ENCODE measurements at places on chromosomes 3 and 15.

- no peak for DNase-seq
These were observed at the start of gene IL5RA for GRCh38 chr3:3110299-3110630. TSS of gene IL5RA (minus strand) at chr3:3110374. CDS start at chr3:3104984, 5,390 bp downstream.

DNA sequence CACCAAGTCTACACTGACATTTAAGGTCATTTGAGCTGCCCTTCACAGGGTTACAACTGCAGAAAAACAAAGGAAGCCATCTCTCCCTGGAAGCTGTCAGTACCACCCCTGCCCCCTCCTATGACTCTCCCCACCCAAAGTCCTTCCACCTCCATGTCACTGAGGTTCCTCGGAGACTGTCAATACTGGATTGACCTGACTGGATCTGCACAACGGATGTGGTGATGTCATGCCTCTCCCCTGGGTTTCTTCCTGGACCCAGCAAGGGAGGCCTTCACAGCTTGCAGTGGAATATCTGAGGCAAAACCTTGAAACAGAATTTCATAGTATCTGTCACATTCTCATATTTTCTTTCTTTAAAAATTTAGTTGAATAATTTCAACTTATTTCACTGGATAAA is 153.5 kb downstream of the CLSTN2 start:
- no peak for DNase-seq

DNA sequence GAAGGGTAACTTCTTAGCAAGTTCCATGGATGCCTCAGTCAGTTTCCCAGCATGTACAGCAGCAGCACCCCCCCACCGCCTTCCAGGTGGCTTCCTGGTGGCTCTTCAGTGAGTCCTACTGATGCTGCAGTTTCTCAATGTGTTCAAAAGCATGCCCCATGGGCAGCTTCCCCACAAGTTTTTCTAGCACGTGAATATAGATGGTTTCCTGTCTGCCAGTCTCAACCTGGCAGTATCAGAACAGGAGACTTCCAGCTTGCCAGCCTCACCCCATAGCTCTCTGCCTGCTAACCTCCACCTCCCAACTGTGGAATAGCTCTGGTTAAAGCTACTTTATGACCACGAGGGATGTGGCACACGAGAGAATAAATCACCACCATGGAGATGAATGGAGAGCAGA is 188.3 kb upstream of the SLCO3A1 start:
- no peak for DNase-seq

DNA sequence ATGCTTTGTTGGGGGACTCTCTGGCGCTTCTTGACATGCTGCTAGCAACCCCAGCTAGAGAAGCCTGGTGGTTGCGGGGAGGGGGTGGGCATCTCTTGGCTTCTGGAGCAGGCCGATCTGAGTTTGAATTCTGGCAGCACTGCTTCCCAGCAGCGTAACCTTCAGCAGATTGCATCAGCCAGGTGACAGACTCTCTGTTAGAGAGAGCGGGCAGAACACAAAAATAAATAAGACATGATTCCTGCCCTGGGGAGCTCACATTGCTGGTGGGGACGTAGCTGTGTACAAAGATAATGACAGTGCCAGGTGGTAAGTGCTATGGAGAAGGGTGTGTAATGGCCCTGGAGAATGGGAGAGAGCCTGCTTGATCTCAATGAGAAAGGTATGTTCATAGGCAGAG is 87.4 kb downstream of the THSD4 start:
- DNase-seq: no peak

DNA sequence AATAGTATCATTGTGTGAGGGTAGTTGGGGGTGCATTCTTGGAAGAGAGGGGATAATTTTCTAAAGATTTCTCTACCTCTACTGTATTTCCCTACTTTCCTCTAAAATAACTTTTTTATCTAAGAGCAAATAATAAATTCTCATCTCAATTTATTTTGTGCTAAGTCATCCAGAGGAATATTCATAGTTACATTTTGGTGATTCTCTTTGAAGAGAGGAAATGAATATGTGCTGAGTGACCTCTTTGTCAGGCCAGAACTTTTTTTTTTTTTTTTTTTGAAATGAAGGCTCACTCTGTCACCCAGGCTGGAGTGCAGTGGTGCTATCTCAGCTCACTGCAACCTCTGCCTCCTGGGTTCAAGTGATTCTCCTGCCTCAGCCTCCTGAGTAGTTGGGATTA is 15.1 kb upstream of the CCDC80 start:
- no peak for DNase-seq

GRCh38 chr3:179348325-179349013 is 960 bp downstream of the MFN1 start:
- DNase-seq: no peak
